ENCODE measurements at places on chromosomes 7 and 10.

GRCh38 chr7:117251687-117252086 is 71.2 kb downstream of the WNT2 start:
- DNase-seq = no peak

DNA sequence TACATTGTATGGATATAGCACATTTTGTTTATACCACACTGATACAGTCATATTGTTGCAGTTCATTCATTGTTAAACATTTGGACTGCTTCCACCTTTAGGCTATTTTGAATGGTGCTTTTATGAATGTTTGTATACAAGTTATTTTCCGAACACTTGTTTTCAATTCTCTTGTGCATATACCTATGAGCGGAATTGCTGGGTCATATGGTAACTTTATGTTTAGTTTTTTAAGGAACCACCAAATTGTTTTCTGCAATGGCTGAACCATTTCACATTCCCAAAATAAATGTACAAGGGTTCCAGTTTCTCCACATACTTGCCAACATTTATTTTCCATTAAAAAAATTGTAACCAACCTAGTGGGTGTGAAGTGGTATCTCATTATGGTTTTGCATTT is 4.0 kb upstream of the EXOC4 start:
- no peak for DNase-seq

DNA sequence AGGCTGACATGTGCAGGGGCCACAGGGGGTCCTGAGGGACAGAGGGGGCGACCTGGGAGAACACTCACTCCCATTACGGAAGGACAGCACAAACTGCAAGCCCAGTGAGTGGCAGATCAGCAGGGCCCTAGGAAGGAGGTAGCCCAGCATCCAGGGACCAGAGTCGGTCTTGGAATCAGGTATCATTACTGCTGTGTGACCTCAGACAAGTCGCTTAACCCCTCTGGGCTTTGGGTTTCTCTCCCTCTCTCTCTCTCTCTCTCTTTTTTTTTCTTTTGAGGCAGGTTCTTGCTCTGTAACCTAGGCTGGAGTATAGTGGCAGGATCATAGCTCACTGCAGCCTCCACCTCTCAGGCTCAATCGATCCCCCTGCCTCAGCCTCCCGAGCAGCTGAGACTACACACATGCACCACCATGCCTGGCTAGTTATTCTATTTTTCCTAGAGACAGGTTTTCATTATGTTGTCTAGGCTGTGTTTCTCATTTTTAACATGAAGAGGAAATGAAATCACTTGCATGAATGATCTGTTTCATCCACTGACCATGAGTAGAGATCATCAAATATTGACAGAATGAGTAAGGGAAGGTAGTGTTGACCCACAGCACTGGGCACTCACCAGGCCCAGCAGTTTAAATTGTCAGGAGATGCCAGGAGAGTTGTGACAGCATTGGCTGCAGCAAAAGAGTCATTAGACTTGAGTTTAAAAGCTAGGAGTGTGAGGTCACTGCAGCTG is 49.4 kb downstream of the BUB3 start:
- no peak for DNase-seq

- no peak for DNase-seq
Observed at GRCh38 chr10:127740596-127740995, 3.6 kb downstream of the FOXI2 start.

DNA sequence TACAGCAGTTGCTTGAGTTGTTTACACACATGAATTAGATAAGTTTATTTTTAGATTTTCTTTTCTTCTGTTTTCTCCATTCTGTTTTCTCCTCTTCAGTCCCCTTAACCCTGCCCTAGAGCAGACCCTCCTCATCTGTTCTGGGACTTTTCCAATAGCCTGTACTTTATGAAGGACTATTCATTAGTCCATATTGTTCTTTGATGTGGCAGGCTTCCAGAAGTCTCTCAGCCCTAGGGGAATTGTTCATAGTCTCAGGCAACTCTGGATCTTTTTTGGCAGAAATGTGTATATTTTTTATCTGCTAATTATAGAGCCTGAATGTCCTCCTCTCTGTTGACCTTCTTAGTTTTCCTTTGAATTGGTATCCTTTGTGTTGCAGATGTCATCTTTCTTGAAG is 25.4 kb downstream of the KAT6B start:
- DNase-seq = no peak

- no peak for DNase-seq
Observed at GRCh38 chr10:62980687-62981086, 152.4 kb upstream of the NRBF2 start.

DNA sequence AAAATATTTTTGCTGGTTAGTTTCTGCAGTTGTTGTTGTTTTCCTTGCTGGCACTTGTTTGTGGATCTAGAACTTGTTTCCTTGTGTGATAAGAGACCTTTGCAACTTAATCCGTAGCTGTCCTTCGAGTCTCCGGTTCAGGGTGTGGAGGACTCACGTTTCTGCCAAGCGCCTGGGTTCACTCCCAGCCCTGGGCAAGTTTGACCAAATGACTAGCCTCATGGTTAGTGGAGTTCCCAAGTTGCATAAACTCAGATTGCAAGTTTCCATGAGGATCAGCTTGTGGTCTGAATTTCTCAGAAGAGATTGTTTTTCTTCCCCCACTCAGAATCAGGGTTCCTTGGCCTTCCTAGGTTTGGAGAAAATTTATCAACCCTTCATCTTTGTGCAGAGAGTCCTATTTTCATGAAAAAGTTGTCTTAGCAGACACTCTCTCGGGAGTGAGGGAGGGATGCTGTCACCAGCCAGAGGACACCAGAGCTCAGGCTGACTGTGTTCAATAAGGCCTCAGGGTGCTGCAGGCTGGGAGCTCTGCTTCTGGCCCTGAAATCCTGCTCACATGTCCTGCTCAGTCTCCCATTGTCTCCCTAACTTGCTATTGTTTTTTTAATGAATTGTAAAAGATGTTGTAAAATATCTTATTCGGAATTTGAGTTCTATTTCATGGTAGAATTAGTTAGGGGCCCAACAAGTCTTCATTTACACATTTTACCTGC is 377.7 kb upstream of the KLF6 start:
- DNase-seq = no peak

- no peak for DNase-seq
Observed at GRCh38 chr7:111931958-111932357, 274.2 kb downstream of the DOCK4 start.

- DNase-seq = no peak
Observed at GRCh38 chr10:117348236-117348635, 27.0 kb downstream of the PDZD8 start.

- DNase-seq = no peak
Observed at GRCh38 chr7:33300131-33300530, 170.8 kb downstream of the BBS9 start.

DNA sequence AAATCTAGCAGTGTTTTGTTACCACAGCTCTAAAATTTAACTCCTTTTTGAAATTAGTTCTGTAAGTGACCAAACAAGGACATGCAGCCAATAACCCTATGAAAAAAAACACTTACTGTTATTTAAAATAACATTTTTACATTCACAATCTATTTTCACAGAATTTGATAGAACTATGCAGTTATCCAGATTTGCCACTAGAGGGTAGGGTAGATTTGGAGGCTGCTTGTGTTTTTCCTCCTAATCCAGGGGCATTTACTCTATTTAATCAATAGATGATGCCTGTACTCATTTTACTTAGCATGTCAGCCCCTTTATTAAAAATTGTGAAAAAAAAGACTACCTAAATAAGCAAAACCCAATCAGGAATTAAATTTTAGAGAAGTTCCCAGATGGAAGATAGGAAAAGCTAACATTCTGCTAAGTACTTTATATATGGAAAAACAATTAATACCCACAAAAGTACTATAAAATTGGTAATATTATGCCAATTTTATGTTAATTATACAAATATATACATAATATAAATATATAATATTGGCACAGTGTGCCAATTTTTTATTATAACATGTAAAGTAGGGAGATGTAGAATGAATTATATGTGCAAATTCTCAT is 18.1 kb upstream of the LIPK start:
- no peak for DNase-seq

DNA sequence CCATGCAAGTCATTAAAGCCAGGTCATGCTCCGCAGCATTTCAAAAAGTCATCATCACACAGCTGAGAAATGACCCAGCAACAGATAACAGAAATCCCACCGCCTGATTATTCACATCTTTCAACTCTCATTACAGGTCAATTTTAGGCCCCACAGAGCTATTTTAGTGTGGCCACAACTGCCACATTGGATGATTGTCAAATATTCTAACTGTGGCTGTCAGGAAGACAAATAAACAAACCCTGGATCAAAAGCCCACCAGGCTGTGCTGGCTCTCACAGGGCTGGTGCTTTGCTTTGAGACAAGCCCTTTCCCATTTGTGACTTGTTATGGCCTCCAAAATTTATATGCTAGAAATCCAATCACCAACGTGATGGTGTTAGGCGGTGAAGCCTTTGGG is 117.6 kb upstream of the CDC14C start:
- DNase-seq = no peak

DNA sequence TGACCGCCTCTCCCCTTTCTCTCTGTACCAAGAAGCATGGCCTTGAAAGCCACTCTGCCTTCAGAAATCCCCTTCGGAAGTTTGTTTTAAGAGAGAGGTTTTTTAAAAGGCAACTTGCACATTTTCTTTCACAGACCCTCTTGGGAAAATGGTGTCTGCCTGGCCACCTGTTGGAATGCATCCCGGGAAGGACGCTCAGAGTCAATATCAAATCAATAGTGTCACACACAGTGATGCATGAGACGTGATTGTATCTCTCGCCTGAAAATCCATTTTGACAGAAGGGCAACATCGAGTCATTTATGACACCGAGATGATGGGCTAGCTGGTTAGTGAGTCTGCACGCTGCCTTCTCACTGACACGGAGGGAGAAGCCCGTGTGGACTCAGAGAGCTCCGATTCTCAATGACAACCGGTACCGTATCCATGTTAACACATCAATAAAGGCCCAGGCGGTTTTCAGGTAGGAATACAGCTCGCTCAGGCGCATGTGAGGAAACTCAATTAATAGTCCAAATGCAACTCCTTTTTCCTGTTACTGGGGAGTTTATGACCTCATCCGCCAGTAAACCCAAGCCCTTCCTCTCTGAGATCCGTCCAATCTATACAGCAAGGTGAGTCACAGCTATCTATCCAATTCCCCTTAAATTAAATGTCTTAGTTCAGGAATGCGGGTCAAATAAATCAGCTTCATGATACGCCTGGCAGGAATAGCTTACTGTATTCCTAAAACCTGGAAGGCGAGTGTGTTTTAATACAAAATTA is 621.5 kb upstream of the MKI67 start:
- DNase-seq = no peak

- DNase-seq = no peak
Observed at GRCh38 chr7:6615723-6616555, 529 bp downstream of the ZNF853 start.

DNA sequence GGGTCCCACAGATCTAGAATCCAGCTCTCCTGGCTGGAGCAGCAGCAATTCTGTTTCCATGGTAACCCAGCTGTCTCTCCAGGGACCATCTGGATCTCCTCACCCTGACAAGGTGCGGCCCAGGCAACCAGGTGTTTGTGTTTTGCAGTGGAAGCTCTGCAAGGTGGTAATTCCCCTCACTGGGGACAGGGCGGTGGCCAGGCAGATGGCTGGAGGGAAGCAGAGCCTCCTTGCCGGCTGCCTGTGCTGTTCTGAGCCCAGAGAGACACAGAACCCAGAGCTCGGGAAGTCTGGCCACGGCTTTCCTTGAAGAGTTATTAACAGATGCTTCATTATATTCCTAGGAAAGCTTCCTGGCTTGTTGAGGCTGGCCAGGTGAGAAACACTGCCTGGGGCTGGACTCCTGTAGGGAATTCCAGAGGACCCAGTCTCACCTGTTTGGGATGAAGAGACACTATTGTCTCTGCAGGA is 118.2 kb upstream of the PPIF start:
- DNase-seq = no peak

DNA sequence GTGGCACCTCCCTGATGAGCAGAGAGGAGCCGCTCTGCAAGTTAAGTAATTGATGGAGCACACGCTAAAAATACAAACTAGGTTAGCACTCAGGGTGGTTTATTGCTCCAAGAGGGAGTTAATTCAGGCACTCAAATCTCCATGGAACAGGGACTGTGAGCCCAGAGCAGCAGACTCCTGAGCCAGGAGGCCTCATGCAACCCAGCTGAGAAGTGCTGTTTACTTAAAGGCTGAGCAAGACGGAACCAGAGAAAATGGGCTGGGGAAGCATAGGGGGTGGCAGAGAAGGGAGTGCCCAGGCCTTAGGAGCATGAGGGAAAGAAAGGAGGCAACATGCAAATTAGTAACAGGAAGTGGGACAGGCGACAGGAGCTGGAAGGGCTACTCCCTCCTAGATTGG is 174.1 kb downstream of the KCNMA1 start:
- no peak for DNase-seq

DNA sequence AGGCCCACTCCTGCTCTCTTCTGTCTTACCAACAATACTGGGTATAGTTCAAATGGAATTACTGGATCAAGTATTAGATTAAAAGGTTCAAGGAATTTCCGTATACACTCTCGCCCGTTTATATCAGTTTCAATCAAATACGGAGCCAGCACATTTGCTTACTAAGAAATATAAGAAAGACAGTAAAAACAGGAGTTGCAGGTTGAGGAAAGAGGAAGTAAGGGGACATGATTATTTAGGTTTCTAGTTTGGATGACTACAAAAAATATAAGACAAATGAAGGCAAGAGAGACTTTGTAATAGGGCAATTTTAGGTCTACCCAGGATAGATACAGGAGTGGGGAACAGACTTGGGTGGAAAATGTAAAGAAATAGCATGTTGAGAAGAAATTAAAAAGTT is 109.9 kb upstream of the ABI1 start:
- DNase-seq = no peak

DNA sequence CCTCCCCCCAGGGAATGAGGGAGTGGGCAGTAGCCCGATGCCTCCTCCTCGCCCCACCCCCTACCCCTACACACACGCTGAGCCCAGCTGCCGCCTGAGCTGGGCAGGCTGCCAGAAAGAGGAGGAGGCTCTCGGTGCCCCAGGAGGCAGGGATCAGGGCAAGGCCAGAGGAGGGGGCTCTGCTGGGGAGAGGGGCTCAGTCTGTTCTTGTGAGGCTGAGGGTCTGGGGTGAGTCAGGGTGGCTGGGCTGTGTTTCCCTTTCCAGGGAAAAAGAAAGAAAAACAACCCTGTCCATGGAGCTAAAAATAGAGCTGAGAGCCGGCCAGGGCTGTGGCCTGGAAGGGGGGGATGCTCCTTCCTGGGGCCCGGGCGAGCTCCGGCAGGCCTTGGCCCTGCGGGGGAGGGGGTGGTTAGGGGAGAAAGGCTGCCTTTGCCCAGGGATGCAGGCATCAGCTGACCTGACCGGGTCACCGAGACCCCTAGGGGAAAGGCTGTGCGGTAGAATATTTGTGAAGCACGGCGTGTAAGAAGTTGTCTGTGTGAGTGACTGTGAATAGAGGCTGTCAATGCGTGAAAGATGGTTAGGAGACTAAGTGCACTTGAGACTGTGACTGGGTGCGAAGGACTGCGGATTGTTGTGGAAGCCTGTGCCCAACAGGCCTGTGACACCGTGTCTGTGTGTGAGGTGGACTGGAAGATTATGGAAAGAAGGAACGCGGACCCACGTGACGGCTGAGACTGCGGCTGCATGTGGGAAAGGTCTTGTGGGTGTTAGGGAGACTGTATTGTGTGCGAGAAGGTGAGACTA is 1.2 kb upstream of the LZTS2 start:
- no peak for DNase-seq
